ENCODE measurements at places on chromosomes 13 and 19.

DNA sequence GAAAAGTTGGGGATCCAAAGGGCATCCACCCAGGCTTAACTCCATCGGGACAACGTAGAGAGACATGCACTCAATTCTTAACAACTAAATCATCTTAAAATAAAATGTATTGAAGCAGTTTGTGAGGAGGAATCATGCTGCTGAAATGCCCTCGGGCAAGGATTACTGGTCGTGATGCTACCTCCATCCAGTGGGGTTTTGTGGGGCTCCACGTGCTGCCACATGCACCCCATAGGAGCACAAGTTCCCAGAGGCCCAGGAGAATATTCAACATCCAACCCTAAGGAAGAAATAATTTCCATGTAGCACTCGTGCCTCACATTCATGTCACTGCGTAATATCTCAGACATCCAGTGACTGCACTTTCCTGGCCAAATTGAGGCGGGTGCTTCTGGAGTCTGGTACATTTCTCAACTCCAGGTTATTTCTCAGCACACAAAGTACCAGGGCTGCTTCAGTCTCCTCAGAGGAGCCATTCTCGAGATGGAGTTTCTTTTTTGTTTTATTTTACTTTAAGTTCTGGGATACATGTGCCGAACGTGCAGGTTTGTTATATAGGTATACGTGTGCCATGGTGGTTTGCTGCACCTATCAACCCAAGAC lies 429.8 kb downstream of the FOXO1 start:
- no peak for DNase-seq

DNA sequence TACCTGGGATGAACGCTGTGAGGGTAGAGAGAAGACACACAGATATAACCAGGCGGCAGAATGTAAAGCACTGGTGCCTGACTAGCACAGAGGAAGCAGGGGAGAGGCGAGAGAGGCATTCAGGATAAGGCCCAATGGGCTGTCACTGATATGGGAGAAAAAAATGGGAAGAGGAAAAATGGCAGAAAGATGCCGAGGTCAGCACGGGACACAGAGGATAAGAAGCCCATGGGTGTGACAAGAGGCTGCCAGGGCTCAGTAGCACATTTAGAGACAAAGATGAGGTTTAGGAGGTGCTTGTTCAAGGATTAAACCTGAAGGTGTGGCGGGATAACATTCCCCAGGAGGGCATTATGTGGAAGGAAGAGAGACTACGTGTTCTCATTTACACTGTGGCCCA lies 5.6 kb downstream of the SMG9 start:
- DNase-seq = no peak

- DNase-seq = no peak
These were observed 4.5 kb downstream of the FAM174C start for GRCh38 chr19:1279782-1280341.

DNA sequence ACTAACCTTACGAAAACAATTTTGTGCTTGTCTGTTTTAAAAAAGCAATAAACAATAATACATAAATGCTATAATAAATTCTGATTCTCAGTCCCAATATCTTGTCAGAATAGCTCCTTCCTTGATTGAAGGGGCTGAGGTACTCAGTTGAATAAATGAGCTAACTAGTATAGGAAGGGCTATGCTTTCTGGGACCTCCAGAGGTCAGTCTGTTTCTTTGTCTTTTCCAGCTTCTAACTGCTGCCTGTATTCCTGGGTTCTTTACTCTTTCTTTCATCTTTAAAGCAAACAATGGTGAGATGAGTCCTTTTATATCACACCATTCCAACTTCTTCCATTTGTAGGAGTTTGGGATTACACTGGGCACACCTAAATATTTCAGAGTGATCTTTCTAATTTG lies 1297.0 kb upstream of the ATXN8OS start:
- DNase-seq = no peak

DNA sequence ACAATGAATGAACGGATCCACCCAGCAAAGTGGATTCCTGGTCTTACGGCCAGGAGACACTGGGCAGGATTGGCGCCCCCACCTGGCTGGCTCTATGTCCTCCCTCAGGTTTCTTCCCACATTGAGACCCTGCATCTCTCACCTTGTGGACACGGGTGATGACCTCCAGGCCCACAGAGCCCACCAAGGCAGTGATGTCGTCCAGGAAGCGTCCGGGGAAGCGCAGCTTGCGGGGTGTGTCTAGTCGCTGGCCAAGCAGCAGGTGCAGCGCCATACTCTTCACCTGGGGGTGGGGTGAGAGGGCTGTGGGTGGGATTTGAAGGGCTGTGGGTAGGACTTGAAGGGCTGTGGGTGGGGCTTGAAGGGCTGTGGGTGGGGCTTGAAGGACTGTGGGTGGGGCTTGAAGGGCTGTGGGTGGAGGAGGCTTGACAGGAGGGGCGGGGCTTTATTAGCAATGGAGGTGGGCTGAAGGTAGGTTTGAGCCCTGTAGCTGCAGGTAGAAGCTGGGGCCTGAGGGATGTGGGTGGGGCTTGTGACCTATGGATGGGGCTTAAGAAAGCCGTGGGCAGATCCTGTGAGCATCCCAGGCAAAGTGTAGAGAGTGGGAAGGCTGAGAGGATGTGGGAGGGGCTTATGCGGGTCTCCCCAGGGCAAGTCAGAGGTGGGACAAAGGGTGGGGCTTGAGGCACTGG lies 12.1 kb upstream of the ANGPTL8 start:
- no peak for DNase-seq

- peak; percentile 20 for DNase-seq
These were observed 42.9 kb downstream of the C13orf46 start for GRCh38 chr13:113930671-113931637.

GRCh38 chr13:40370661-40371060 lies 295.8 kb downstream of the FOXO1 start:
- no peak for DNase-seq

- DNase-seq = no peak
These were observed 68.4 kb downstream of the EPS15L1 start for GRCh38 chr19:16403151-16403977.

DNA sequence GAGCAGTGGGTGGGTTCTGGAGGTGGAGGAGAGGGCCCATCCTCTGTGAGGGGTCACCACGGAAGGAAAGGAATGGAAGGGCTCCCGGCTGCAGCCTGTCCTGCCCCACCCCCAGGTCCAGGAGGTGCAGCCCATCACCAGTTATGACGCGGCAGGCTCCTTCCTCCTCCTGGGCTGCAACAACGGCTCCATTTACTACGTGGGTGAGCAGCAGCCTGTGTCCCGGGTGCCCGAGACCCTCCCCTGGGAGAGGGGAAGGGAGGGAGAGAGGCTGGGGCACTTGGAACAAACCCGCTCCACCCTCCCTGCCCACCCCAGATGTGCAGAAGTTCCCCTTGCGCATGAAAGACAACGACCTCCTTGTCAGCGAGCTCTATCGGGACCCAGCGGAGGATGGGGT lies 6.6 kb downstream of the SHKBP1 start:
- no peak for DNase-seq

- no peak for DNase-seq
These were observed 416.1 kb downstream of the ZNF536 start for GRCh38 chr19:30788105-30788765.

- no peak for DNase-seq
These were observed 9.9 kb upstream of the ZNF227 start for GRCh38 chr19:44202470-44202869.

DNA sequence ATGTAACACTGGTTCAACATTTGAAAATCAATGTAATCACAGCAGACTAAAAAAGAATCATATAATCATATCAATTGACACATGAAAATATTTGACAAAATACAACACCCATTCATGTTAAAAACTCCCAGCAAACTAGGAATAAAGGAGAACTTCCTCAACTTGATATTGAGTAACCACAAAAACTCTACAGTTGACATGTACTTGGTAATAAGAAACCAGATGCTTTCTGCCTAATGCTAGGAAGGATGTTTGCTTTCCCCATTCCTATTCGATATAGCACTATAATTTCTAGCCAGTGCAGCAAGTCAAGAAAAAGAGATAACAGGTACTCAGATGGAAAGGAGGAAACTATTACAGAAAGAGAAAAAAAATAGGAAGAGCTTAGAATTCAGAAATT lies 26.9 kb downstream of the UFM1 start:
- no peak for DNase-seq

GRCh38 chr13:95870421-95870820 lies 182.8 kb downstream of the UGGT2 start:
- DNase-seq = no peak

- DNase-seq = no peak
These were observed 9.3 kb upstream of the CEACAM7 start for GRCh38 chr19:41697198-41697855.

DNA sequence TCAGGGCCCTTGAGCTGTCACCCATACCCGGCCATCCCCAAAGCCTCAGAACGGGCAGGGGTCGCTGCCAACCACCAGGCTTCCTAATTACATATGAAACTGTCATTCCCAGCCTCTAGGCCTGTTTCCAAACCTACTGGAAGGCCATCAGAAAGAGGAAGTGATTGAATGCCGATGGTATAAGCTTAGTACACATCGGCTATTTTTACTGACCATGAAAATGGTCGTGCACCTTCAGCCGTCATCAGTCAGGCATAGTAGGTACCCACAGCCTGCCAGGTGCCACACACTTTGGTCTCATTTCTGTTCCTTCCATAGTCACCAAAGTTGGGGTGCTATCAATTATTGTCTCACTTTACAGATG lies 10.2 kb downstream of the KRI1 start:
- DNase-seq = no peak

GRCh38 chr13:96900986-96901385 lies 93.3 kb downstream of the OXGR1 start:
- no peak for DNase-seq

DNA sequence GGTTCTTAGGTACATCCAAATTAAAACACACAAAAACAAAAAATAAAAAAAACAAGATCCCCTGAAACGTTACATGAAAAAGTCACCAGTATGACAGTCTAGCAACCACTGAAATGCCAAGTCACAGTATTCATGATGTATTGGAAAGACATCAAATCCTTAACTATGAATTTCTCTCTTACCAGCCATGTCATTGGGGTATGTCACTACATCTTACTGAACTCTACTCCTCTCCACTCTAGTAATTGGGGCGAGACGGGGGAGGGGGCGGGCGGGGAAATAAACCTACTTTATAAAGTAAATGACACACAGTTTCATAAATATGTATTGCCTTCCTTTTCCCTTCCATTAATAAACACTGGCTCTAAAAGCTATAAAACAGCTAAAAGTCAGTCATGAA lies 65.5 kb downstream of the USP12 start:
- DNase-seq = no peak

DNA sequence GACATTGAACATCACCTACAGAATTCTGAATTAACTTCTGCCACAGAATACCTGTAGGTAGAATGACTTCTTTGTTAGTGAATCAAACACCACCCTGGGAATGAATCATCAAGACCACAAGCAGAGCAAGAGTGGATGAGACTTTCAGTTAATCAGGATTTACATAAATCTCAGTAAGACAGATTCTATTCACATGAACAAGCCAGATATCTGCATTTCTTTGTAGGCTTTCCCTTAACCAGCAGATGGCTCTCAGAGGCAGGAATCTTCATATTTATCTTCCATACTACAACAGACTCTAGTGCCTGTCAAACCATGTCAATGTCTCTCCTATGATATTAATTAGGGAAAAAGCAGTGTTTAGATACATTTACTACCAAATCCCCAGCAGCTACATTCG lies 412.1 kb downstream of the KLF12 start:
- no peak for DNase-seq

- DNase-seq = no peak
These were observed 363 bp upstream of the ZNF763 start for GRCh38 chr19:11964496-11964857.

DNA sequence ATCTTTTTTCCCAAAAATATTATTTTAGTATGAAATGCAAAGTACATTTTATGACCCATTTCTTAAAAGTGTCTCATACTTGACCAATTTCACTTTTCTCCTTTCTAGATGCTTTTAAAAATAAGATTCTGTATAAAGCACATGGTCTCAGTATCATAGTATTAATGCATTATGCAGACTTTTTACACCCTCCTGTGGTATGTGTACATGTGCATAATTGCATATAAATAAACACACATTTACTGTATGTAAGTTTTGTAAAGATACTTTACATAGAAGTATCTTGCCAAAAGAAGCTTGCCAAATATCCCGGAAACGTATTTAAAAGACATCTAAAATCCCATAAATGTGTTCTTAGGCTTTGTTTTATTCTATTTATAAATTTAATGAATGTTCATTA lies 85.1 kb upstream of the MAB21L1 start:
- no peak for DNase-seq

- DNase-seq = no peak
These were observed 2.0 kb upstream of the MEGF8 start for GRCh38 chr19:42323473-42323851.

GRCh38 chr13:112184851-112185371 lies 118.0 kb downstream of the SOX1 start:
- no peak for DNase-seq

GRCh38 chr13:101747039-101747438 lies 294.6 kb downstream of the ITGBL1 start:
- no peak for DNase-seq

- DNase-seq = no peak
These were observed 242.8 kb downstream of the ENOX1 start for GRCh38 chr13:43544011-43544410.

Data from activated CD8-positive, alpha-beta memory T cell treated with anti-CD3 and anti-CD28 coated beads for 48 hours (primary cell).